ENCODE measurements at places on chromosomes 4 and X.

GRCh38 chr4:101851672-101852071 is 61.1 kb downstream of the BANK1 start:
- DNase-seq: no peak

GRCh38 chr4:40553995-40554394 is 75.7 kb downstream of the RBM47 start:
- peak; percentile 86 for DNase-seq

- DNase-seq: no peak
These were observed 296.3 kb downstream of the PCDH7 start for GRCh38 chr4:31016322-31017061.

GRCh38 chr4:1377606-1378261 is 28.5 kb downstream of the NKX1-1 start:
- no peak for DNase-seq

- no peak for DNase-seq
These were observed 91.5 kb upstream of the UNC5C start for GRCh38 chr4:95640311-95640710.

DNA sequence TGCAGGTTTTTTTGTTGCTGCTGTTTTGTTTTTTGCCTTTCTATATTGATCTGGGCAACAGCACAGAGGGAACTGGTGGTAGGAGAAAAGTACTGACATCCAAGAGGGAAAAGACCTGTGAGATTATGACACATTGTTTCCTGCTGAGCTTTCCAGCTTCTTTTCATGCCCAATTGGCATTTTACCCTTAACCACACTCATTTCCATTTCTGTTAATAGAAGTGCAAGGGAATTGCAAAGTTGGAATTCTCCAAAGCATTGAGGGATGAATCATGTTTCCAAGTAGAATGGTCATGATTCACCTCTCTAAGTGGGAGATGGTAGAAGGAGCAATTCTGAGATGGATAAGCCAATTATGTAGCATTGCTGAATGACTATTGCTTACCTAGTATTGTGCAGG is 161.5 kb downstream of the PPARGC1A start:
- no peak for DNase-seq

DNA sequence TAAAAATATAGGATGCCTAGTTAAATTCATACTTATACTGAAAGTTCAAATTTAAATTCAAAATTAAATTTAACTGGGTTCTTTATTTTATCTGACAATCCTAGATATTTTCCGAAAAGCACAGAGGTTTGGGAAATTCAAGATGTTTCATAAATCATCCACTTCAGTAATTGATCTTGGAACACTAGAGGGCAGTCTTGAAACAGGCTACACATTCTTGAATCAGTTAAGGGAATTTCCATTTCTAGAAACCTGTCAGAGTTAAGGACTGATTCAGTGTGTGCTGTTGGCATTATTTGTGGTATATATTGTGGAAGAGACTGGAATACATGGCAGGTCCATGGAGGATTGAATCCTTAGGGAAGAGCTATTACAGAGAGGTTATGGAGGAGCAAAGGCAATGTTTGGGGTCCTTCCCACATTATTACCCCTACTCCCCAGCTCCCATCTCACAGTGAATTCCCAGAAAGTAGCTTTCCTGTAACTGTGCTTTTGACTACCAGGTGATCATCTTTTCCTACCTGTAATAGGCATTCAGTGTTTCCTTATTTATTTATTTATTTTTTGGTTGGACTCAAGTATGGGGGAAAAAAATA is 92.9 kb downstream of the EGF start:
- DNase-seq: peak; percentile 63

- DNase-seq: no peak
These were observed 108.9 kb downstream of the NR3C2 start for GRCh38 chr4:148333265-148333664.

DNA sequence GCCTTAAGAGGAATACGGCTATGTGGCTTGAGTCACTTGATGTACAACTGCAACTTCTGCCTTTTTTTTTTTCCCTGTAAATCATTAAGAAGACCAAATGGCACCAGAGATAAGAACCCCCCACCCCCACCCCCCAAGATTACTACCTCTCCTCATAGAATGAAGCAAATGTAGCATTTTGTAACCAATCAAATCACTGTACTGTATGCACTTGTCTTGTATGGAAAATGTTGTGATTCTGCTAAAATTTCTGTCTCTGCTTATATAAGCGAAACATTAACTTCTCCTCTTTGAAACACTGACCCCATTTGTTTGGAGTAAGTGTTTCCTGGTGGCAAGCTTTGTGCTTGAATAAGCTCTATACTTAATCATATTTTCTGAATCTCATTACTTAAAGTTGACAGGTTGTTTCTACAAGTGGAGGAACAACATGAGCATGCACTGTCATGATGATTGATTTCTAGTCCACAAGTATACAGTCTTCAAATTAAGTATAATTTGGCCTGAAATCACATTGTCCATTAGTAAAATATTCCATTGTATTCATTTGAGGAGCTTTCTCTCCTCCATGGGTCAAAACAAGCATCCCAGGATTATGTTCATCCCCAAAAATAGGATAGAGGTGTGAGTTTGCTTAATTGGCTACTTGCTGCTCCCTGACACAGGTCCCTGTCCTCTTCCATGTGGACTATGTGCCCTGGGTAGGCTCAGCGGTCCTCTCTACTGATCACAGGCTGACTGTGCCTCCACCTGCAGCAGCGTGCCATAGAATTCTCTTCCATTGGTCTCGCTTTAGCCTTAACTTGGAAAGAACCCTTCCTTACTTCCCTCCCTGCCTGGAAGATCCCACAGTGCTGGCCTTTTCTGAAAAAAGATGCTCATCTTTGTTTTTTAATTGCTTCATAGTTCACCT is 104.0 kb upstream of the BMP2K start:
- no peak for DNase-seq

DNA sequence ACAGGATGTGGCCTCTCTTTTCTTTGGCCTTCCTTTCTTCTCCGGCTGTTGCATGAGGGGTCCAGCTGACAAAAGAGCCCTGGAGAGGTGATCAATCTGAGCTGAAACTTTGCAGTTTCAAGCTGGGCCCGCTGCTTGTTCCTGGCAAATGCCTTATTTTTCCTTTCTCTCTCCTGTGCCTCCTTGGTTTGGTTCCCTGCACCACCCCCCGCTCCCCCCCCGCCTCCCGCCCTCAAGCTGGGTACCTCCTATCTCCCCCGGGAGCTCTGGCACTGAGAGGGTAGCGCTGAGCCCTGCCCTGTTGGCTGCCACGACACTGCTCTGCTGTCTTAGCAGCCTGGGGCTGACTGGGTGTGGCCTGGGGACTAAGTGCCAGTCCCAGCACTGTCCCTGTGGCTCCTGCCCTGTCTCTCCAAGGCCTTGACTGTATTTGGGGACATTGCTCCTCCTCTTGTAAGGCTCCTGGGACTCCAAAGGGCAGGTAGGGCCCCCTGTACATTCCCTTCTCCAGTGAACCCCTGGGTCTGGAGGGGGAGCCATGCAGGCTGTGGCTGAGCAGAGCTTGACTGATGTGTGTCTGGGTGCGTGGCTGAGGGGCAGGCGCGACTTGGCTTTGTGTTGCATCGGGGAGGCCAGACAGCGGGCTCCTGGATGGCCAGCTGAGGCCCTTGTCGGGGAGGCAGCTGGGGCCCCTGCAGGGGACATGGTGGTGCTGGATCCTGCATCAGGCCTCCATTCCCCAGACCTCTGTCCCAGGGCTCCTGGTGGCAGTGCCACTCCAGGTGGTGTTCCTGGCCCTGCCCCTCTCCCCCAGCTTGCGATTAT is 1.1 kb downstream of the PLXNA3 start:
- peak; percentile 52 for DNase-seq

- DNase-seq: no peak
These were observed 496.9 kb downstream of the PPARGC1A start for GRCh38 chr4:23392860-23393458.

- no peak for DNase-seq
These were observed 59.7 kb downstream of the HADH start for GRCh38 chr4:108049406-108049805.

- DNase-seq: no peak
These were observed 340.1 kb upstream of the NR3C2 start for GRCh38 chr4:148782284-148782683.

- DNase-seq: no peak
These were observed 1438.4 kb downstream of the TECRL start for GRCh38 chr4:62970846-62971245.

- peak; percentile 47 for DNase-seq
These were observed 22.8 kb upstream of the CENPVL3 start for GRCh38 chrX:51641421-51642021.

- DNase-seq: no peak
These were observed 4.5 kb upstream of the RHOXF1 start for GRCh38 chrX:120120223-120120622.

- no peak for DNase-seq
These were observed 453.0 kb downstream of the CENPC start for GRCh38 chr4:67092351-67092750.

DNA sequence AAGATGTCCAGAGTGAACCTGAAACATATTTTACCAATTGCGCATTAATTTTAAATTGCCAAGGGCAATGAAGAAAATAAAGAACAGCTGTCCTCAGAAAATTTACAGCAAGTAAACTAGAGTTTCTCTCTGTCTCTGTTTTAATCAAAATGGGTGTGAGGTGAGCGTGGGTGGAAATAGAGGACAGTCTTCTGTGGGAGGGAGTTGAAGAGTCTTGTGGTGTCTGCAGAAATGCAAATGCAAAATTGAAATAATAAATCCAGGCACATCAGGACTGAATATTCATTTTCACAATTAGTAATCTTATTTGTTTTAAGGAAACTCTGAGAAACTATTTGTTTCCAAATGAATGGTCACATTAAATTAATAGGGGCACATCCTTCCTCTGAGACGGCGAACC is 192.0 kb downstream of the ARHGAP10 start:
- no peak for DNase-seq

DNA sequence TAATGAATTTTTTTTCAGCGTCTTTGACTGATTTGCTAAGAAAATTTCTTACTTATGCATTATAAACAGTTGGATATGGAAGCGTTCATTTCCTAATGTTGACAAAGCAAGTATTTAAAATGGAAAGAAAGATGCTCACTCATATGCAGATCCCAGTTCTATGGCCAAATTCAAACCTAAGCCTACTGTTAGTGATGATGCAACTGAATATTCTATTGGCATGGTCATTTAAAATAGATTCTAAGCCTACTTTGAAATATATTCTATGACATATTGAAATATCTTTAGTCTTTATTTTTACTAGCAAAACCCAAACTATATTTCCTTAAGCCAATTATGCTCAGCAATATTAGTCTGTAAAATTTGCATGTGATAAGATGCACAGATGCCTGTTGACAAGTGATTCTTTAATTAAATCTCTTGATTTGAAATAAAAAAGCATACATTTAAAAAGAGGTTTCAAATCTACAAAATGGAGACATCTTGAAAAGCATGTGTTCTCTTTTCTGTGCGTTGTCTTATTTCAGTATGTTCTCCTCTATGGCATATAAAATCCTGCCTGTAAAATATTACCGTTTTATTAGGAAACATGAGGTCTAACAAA is 96.6 kb upstream of the NAP1L5 start:
- DNase-seq: no peak

GRCh38 chr4:6052679-6053078 is 34.4 kb upstream of the C4orf50 start:
- no peak for DNase-seq

DNA sequence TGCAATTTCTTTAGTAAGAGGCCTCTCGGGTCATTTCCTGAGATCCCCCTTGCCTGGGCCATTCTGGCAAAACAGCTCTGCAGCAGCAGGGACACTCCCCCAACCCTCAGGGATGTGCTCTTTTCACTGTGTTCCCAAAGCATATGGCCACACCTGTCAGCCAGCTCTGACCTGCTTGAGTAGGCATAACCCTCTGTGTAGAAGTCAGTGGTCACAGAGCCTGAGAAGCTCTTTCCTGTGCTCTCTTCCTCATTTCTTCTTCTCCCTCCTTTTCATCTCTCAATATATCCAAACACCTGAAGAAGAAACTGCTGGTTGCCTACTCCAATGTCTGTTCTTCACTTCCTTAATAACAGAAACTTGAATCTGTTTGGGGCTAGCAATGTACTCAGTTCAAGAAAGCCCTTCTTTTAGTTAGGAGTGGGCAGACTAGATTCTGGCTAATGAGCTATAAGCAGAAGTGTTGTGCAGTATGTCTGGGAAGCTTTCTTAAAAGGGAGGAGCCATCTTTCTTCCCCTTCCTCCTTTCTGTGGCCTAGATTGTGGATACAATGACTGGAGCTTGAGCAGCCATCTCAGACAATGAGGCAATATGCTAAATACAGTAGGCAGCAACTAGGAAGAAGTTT is 73.3 kb downstream of the PRPS1 start:
- DNase-seq: peak; percentile 77
